ENCODE measurements at places on chromosomes 16 and 17. TPM values are rescaled to one million over a fixed set of nuclear protein-coding genes. Genes with fewer than 3 reads are reported as not detected.
A peak's percentile ranks its signal among the peaks of the same experiment; 100 is the strongest.

The TMC7 gene
- not detected for total RNA-seq

DNA sequence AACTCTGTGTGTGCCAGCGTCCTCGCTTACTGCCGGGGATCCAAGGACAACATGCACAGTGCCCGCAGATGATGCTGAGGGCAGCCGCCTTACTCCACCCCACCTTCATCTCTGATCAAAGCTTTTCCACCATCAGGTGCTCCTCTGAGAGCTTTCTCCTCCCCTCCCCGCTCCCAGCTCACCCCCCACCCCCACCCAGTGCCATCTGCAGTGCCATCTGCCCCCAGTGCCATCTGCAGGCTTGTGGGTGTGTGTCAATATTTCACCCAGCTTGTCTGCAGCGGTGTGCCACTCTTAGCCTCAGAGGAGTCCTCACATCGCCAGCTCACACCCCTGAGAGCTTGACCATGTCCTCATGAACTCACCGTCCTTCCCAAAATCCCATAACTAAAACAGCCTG lies 98.2 kb upstream of the NOL11 start:
- H3K27me3 ChIP-seq, result no peaks in the 10 kb centered on the region
- no peak for DNase-seq
- H3K4me1 ChIP-seq, result no peaks in the 10 kb centered on the region
- H3K4me3 ChIP-seq, result no peak overlapping the region
- H3K36me3 ChIP-seq, result no peaks in the 10 kb centered on the region
- H3K27ac ChIP-seq, result no peak overlapping the region

- H3K27ac ChIP-seq, result no peak overlapping the region
- peaks cover 37% of the 10 kb centered on the region for H3K36me3 ChIP-seq
- DNase-seq, result no peak
These were observed 110.5 kb upstream of the CORO6 start for GRCh38 chr17:29733166-29733565.

The TMEM238L gene
- not detected for total RNA-seq

The CBFA2T3 gene
- total RNA-seq, result 0.23 TPM

GRCh38 chr17:77027271-77027889 lies 113.4 kb upstream of the SEC14L1 start:
- no peak overlapping the region for H3K4me3 ChIP-seq
- no peak for DNase-seq
- no peaks in the 10 kb centered on the region for H3K4me1 ChIP-seq
- peaks cover 2% of the 10 kb centered on the region for H3K27me3 ChIP-seq

DNA sequence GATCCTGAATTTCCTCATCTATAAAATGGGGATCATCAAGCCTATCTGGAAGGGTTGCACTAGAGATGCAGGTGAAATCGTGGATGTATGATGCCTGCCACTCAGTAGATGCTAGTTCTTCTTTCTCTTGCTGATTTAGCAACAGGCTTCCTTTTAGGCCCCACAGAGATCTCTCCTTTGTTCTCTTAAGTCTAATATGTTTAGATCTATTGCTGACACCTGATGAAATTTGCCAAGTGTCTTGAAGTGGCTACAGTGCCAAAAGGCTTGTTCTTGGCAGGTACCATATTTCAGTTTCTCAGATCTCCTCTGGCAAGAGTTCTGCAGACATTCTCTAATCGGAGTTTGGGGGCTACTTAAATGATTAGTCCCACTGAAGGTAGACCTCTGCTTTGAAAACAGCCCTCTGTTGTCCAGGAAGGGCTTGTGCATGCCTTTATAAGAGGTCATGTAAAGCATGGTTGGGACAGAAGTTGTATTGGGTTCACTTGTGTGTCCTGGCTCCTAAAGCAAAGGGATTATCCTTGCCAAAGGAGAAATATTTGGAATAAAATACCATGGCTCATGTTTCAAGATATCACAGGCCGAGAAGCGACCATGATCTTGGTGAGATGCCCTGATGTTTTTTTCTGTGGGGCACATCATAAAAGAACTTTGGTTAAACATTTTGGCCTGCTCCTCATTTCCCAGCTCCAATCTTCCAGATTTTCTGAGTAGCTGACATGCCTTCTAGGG lies 234.0 kb downstream of the MSI2 start:
- peaks cover 5% of the 10 kb centered on the region for H3K36me3 ChIP-seq
- no peak overlapping the region for H3K4me3 ChIP-seq
- no peak overlapping the region for H3K27ac ChIP-seq
- no peak for DNase-seq

DNA sequence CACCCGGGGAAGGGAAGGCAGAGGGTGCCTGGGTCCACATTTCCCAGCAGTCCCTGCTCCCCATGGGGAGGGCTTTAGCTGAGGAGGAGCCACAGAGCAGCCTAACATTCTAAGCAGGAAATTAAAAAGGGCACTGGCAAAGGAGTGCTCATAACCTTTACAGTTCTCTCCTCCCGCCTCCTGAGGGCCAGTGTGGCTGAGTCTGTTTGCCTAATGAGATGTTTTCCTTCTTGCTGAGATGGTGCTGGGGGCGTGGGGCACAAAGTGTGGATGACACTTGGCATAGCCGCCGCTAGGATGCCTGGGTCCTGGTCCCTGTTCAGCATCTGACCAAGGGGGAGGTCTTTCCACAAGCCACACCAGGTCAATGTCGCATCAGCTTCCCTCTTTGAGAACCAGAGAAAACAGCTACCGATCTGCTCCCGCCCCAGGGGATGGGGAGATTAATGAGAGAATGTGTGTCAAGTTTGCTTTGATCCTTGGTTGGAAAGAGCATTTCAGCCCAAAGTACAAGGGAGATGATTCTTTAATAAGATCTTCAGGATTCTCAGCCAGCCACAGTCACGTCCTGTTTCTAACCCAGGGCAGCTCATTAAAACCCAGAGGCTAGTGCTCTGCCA lies 5.8 kb downstream of the KIF18B start:
- H3K36me3 ChIP-seq, result peaks cover 52% of the 10 kb centered on the region
- peak overlapping the region; percentile 82 for H3K27ac ChIP-seq
- H3K27me3 ChIP-seq, result no peaks in the 10 kb centered on the region
- H3K4me3 ChIP-seq, result peak overlapping the region; percentile 6

The IL21R gene
- total RNA-seq, result 84.2 TPM

The MCRIP2 gene
- 63.1 TPM for total RNA-seq

DNA sequence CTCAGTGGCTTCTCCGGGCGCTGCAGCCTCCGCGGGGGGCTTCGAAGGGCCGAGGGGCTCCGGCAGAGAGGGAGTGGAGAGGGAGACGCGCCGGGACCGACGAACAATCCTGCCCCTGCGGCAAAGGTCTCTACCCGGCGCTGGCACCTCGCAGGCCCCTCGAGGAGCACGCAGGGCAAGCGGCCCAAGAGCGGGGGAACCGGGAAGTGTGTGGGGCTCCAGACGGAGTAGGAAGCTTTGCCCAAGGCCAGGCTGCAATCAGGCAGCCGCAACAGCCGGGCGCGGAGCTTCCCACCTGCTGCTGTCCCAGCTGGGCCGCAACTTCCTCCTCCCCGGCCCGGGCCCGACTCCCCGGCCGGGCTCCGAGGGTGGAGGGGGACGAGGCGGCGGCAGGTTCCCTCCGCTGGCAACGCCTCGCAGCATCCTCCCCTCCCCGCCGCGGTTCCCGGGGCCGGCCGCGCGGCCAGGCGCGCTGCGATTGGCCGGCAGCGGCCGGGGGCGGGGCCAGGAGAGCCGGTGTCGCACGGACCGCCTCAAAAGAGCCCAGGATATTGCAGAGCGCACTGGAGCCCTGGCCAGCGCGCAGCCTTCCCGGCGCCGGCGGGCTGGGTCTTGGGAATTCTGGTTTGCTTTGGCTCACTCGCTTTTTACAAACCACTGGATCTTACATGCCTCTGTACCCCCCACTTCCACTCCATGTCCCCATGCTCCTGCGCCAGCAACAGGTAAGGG lies at the start of gene KCNJ2:
Gene KCNJ2 (plus strand): TSS at position 556 of the 732 bp plus-strand sequence. CDS start 5,508 bp downstream, outside the sequence.
- DNase-seq, result peak; percentile 67
- H3K27me3 ChIP-seq, result peaks cover 58% of the 10 kb centered on the region
- H3K27ac ChIP-seq, result no peak within 1 kb of the TSS
- peaks cover 11% of the 10 kb centered on the region for H3K4me1 ChIP-seq

The HOXB13 gene
- not detected for total RNA-seq

The TBC1D3H gene
- not detected for total RNA-seq

DNA sequence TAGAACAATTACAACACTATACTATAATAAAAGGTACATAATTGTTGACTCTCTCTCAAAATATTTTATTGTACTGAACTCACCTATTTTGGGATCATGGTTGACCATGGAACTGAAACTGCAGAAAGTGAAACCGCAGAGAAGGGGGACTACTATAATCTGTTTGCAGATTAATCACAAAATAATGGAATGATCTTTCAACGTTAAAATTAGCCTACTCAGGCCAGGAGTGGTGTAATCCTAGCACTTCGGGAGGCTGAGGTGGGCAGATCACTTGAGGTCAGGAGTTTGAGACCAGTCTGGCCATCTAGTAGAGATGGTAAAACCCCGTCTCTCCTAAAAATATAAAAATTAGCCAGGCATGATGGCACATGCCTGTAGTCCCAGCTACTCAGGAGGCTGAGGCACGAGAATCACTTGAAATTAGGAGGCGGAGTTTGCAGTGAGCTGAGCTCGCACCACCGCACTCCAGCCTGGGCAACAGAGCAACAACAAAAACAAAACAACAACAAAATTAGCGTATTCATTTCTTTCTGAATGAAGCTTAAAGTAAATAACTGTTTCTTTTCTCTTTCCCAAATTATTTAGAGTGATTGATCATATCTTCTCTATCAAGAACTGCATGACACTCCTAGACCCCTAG lies 45.6 kb downstream of the IKZF3 start:
- H3K27ac ChIP-seq, result no peak overlapping the region
- H3K4me1 ChIP-seq, result peaks cover 51% of the 10 kb centered on the region
- H3K4me3 ChIP-seq, result no peak overlapping the region
- DNase-seq, result no peak
- H3K27me3 ChIP-seq, result no peaks in the 10 kb centered on the region

- DNase-seq, result no peak
- no peaks in the 10 kb centered on the region for H3K36me3 ChIP-seq
- H3K27me3 ChIP-seq, result no peaks in the 10 kb centered on the region
- H3K4me3 ChIP-seq, result no peak overlapping the region
- H3K27ac ChIP-seq, result no peak overlapping the region
These were observed 96.7 kb downstream of the GNAO1 start for GRCh38 chr16:56288019-56288418.

- H3K4me3 ChIP-seq, result no peak overlapping the region
- DNase-seq, result no peak
- peaks cover 2% of the 10 kb centered on the region for H3K4me1 ChIP-seq
- H3K27ac ChIP-seq, result no peak overlapping the region
- peaks cover 12% of the 10 kb centered on the region for H3K27me3 ChIP-seq
These were observed 109.3 kb downstream of the IRX3 start for GRCh38 chr16:54177052-54177861.

DNA sequence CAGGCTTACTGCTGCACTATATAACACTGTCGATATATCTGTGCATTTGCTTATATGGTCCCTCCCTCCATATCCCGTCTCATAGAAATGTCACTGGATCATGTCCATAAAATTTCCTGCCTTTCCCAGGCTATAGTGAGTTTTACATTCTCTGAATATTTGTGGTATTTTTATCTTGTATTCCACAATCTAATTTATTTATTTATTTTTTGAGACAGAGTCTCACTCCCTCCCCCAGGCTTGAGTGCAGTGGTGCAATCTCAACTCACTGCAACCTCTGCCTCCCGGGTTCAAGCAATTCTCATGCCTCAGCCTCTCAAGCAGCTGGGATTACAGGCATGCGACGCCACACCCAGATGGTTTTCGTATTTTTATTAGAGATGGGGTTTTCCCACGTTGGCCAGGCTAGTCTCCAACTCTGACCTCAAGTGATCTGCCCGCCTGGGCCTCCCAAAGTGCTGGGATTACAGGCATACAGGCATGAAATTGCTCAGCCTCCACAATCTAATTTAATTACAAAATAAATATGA lies 12.9 kb downstream of the TRIM37 start:
- no peak for DNase-seq
- H3K27ac ChIP-seq, result no peak overlapping the region

DNA sequence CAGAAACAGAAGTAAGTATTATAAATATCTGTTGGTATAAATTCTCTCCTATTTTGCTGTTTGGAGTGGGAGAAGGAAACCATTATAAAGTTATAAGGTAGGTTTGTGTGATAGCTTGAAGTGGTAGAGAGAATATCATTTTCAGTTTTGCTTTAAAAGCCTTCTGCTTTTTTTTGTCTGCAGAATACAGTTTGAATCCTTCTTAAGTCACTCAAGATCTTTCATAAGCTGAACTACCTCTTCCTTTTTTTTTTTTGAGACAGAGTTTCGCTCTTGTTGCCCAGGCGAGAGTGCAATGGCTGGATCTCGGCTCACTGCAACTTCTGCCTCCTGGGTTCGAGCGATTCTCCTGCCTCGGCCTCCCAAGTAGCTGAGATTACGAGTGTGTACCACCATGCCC lies 9.0 kb downstream of the ATAD5 start:
- no peak overlapping the region for H3K4me3 ChIP-seq
- no peak for DNase-seq
- no peaks in the 10 kb centered on the region for H3K27me3 ChIP-seq
- no peak overlapping the region for H3K27ac ChIP-seq
- peaks cover 60% of the 10 kb centered on the region for H3K36me3 ChIP-seq

The ZNF207 gene
- 254 TPM for total RNA-seq
